Hepatocyte (in vitro differentiated cells): ENCODE measurements at places on chromosomes 5 and 9. TPM values are rescaled to one million over a fixed set of nuclear protein-coding genes. Genes with fewer than 3 reads are reported as not detected.

The TNC gene
- polyA plus RNA-seq: 12.7 and 24.6 TPM in 2 replicates

The RNF44 gene
- polyA plus RNA-seq: 17.4 and 19.6 TPM in 2 replicates

The FREM1 gene
- polyA plus RNA-seq: 9.7 and 12.0 TPM in 2 replicates

The ENG gene
- 19.4 and 21.2 TPM in 2 replicates for polyA plus RNA-seq

The SMIM27 gene
- 24.4 and 33.6 TPM in 2 replicates for polyA plus RNA-seq

The WDR38 gene
- not detected in 2 replicates for polyA plus RNA-seq

The FBP1 gene
- 38.4 and 65.3 TPM in 2 replicates for polyA plus RNA-seq

The PTPN3 gene
- 4.4 and 7.7 TPM in 2 replicates for polyA plus RNA-seq

The POLR1E gene
- polyA plus RNA-seq: 6.5 and 8.4 TPM in 2 replicates

The SEMA4D gene
- 10.1 and 10.4 TPM in 2 replicates for polyA plus RNA-seq

The GDNF gene
- 0.05 and 0.19 TPM in 2 replicates for polyA plus RNA-seq

The FBP2 gene
- polyA plus RNA-seq: 0.30 and 0.74 TPM in 2 replicates

The FOXD4L6 gene
- polyA plus RNA-seq: not detected in 2 replicates

The GARIN3 gene
- not detected in 2 replicates for polyA plus RNA-seq

The PRUNE2 gene
- polyA plus RNA-seq: 0.46 and 3.4 TPM in 2 replicates

The C9 gene
- polyA plus RNA-seq: 0.38 and 0.79 TPM in 2 replicates

The CDH10 gene
- polyA plus RNA-seq: 3.2 and 3.9 TPM in 2 replicates

The PITX1 gene
- polyA plus RNA-seq: 141 and 156 TPM in 2 replicates

The LTC4S gene
- 3.7 and 6.5 TPM in 2 replicates for polyA plus RNA-seq

The MAP1B gene
- polyA plus RNA-seq: 115 and 142 TPM in 2 replicates

The LIX1 gene
- polyA plus RNA-seq: 2.4 and 4.3 TPM in 2 replicates

The HNRNPA0 gene
- polyA plus RNA-seq: 13.1 and 15.8 TPM in 2 replicates

The HSPA4 gene
- polyA plus RNA-seq: 83.3 and 87.1 TPM in 2 replicates

The IL5 gene
- polyA plus RNA-seq: not detected in 2 replicates

The ZNF883 gene
- polyA plus RNA-seq: 3.4 and 4.1 TPM in 2 replicates

The LPCAT1 gene
- polyA plus RNA-seq: 56.0 and 75.7 TPM in 2 replicates

The PCDHGC5 gene
- polyA plus RNA-seq: 0.16 TPM in 1 of 2 replicates, not detected in the other

The TAF1L gene
- not detected in 2 replicates for polyA plus RNA-seq

The TLE1 gene
- polyA plus RNA-seq: 117 TPM in 2 replicates

The GRIA1 gene
- polyA plus RNA-seq: 0.29 and 0.54 TPM in 2 replicates

The FAM221B gene
- polyA plus RNA-seq: 0.26 TPM in 1 of 2 replicates, not detected in the other

The GLRA1 gene
- not detected in 2 replicates for polyA plus RNA-seq

The OCLN gene
- 49.6 and 72.7 TPM in 2 replicates for polyA plus RNA-seq

The SLCO6A1 gene
- polyA plus RNA-seq: 0.77 and 1.4 TPM in 2 replicates

The GAS1 gene
- polyA plus RNA-seq: 85.2 and 101 TPM in 2 replicates

The CCDC192 gene
- polyA plus RNA-seq: 0.39 and 0.69 TPM in 2 replicates

The RNF183 gene
- 0.21 and 0.85 TPM in 2 replicates for polyA plus RNA-seq
